Esophagus muscularis mucosa (tissue), 4 donors: ENCODE measurements at places on chromosomes 7 and 10. TPM values are rescaled to one million over a fixed set of nuclear protein-coding genes. Genes with fewer than 3 reads are reported as not detected.

NDUFA5 gene
- total RNA-seq = 88.5 TPM

GRCh38 chr10:80372675-80373074, 16.1 kb downstream of the DYDC2 start:
- H3K27me3 ChIP-seq = no peaks in the 10 kb centered on the region
- DNase-seq = peak; percentile 21
- H3K27ac ChIP-seq = no peak overlapping the region
- H3K4me3 ChIP-seq = no peak overlapping the region
- H3K4me1 ChIP-seq = no peaks in the 10 kb centered on the region

GRCh38 chr7:44222776-44223261, 22.0 kb downstream of the YKT6 start:
- H3K4me3 ChIP-seq = no peak overlapping the region
- H3K27me3 ChIP-seq = peaks cover 9% of the 10 kb centered on the region
- no peak overlapping the region for H3K27ac ChIP-seq
- H3K4me1 ChIP-seq = no peaks in the 10 kb centered on the region
- no peak for DNase-seq
- no peaks in the 10 kb centered on the region for H3K36me3 ChIP-seq

DNA sequence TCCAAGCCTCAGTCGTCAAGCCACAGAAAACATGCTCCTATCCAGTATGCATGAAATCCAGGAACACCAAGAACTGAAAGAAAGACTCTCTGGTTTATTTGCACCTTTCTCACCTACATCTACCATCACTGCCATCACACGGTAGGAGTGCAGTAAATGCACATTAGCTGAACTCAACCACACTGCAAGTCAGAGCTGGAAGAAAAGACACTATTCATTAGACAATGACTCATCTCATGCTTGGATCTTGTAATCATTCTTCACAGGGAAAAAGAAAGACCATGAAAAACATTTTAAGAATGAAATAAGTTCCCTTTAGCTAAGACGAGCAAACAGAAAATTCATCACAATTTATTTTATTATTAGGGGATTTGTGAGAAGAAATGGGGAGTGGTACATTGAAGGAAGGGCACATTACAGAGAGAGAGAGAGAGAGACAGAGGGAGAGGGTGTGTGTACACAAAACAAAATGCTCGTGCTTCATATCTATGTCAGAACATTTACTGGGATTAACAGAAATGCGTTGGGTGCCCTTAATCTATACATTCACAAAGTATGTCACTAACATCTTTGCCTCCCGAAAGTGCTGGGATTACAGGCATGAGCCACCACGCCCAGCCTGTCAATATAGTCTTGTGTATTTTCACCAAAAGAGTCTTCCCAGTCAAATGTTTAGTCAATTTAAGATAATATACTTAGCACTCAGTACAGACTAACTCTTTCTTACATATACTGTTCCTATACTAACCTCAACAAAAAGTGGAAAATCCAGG, 324.9 kb downstream of the PARD3 start:
- no peaks in the 10 kb centered on the region for H3K27me3 ChIP-seq
- H3K36me3 ChIP-seq = no peaks in the 10 kb centered on the region
- H3K4me1 ChIP-seq = no peaks in the 10 kb centered on the region
- no peak overlapping the region for H3K4me3 ChIP-seq
- peak; percentile 66 for DNase-seq

DNA sequence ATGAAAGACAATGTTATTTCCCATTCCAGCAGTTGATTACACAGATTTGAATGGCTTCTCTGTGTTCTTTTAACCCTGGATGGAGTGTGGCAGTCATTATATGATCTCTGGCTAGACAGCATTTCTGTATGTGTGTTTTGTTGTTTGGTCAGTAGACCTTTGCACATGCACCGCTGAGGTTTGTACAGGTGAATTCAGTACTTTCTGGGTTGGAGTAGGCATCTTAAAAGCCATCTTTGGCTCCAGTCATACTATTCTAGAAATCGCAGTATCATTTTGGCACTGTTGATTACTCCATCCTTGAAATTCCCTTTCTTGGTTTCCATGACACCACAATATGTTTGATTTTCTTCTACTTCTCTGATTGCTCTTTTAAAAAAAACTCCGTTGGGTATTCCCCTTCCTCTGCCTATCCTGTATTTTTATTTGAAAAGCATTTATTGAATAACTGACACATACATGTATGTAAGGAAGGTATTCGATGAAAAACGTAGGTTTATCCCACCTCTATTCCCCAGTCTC, 29.9 kb downstream of the TAS2R41 start:
- no peak overlapping the region for H3K27ac ChIP-seq
- DNase-seq = no peak
- peaks cover 17% of the 10 kb centered on the region for H3K4me1 ChIP-seq
- H3K4me3 ChIP-seq = no peak overlapping the region

GRCh38 chr10:21424459-21424861, 101.0 kb downstream of the SKIDA1 start:
- H3K36me3 ChIP-seq = no peaks in the 10 kb centered on the region
- no peaks in the 10 kb centered on the region for H3K4me1 ChIP-seq
- DNase-seq = no peak

DNA sequence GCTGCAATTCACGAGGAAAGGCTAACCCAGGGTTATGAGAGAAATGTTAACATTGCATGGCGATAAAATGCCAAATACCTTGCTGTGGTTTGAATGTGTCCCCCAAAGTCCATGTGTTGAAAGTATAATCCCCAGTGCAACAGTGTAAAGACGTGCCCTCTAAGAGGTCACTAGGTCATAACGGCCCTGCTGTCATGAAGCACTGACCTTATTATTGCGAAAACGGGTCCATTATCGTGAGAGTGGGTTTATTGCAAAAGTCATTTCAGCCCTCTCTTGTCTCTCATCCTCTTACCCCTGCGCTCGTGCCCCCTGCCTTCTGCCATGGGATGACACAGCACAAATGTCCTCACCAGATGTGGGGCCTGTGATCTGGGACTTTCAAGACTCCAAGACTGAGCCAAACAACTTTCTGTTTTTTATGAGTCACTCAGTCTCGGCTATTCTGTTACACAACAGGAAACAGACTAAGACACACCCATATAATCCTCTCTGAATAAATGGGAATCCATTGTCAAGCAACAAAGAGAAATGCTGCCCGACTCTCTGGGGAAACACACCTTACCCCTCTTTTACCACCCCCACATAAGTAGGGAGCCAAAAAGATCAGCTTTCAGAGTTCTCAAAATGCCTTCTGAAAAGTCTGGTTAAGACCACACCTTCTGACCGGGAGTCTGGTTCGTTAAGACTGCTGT, 73.1 kb upstream of the UCN3 start:
- peak; percentile 92 for DNase-seq
- no peaks in the 10 kb centered on the region for H3K36me3 ChIP-seq
- no peak overlapping the region for H3K4me3 ChIP-seq
- no peaks in the 10 kb centered on the region for H3K27me3 ChIP-seq

GRCh38 chr7:867001-867405, 9.4 kb upstream of the GET4 start:
- H3K27ac ChIP-seq = peak overlapping the region; percentile 94
- peaks cover 27% of the 10 kb centered on the region for H3K4me1 ChIP-seq
- H3K36me3 ChIP-seq = peaks cover 82% of the 10 kb centered on the region
- H3K27me3 ChIP-seq = no peaks in the 10 kb centered on the region
- peak; percentile 94 for DNase-seq

GRCh38 chr7:45147858-45148652, 9.5 kb upstream of the RAMP3 start:
- no peaks in the 10 kb centered on the region for H3K36me3 ChIP-seq

DNA sequence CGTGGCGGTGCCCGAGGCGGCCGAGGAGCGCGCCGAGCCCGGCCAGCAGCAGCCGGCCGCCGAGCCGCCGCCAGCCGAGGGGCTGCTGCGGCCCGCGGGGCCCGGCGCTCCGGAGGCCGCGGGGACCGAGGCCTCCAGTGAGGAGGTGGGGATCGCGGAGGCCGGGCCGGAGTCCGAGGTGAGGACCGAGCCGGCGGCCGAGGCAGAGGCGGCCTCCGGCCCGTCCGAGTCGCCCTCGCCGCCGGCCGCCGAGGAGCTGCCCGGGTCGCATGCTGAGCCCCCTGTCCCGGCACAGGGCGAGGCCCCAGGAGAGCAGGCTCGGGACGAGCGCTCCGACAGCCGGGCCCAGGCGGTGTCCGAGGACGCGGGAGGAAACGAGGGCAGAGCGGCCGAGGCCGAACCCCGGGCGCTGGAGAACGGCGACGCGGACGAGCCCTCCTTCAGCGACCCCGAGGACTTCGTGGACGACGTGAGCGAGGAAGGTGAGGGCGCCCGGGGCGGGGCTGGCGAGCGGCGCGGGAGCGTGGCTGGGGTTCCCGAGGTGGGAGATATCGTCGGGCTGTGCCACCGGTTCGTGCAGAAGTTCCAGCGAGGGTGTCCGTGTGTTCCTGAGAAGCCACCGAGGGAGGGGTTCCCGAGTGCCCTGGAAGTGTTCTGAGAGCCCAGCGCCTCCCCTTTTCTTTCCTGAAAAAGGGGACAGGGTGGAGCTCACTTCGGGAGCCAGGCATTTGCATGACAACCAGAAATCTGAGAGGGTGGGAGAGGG, 495 bp downstream of the EIF3B start:
- peak overlapping the region; percentile 97 for H3K27ac ChIP-seq
- H3K27me3 ChIP-seq = no peaks in the 10 kb centered on the region
- H3K4me3 ChIP-seq = peak overlapping the region; percentile 100
- H3K4me1 ChIP-seq = peaks cover 33% of the 10 kb centered on the region
- no peak for DNase-seq
- no peaks in the 10 kb centered on the region for H3K36me3 ChIP-seq

GRCh38 chr7:143003393-143004051, 23.4 kb downstream of the OR9A2 start:
- no peak for DNase-seq
- H3K4me3 ChIP-seq = peak overlapping the region; percentile 15
- H3K36me3 ChIP-seq = no peaks in the 10 kb centered on the region
- no peak overlapping the region for H3K27ac ChIP-seq

- no peaks in the 10 kb centered on the region for H3K27me3 ChIP-seq
- H3K4me3 ChIP-seq = no peak overlapping the region
- H3K4me1 ChIP-seq = peaks cover 11% of the 10 kb centered on the region
These were observed 956.5 kb downstream of the KCNMA1 start for GRCh38 chr10:76681153-76681552.

FAM180A gene
- total RNA-seq = 2.1 TPM

- H3K4me3 ChIP-seq = no peak overlapping the region
- peaks cover 31% of the 10 kb centered on the region for H3K4me1 ChIP-seq
- DNase-seq = no peak
- H3K27me3 ChIP-seq = no peaks in the 10 kb centered on the region
These were observed 3.1 kb upstream of the CPA1 start for GRCh38 chr7:130377178-130377577.

- H3K36me3 ChIP-seq = no peaks in the 10 kb centered on the region
- H3K4me1 ChIP-seq = peaks cover 60% of the 10 kb centered on the region
- H3K27ac ChIP-seq = peak overlapping the region; percentile 95
- peak overlapping the region; percentile 70 for H3K4me3 ChIP-seq
- DNase-seq = no peak
- H3K27me3 ChIP-seq = no peaks in the 10 kb centered on the region
These were observed 561 bp downstream of the FGFR2 start for GRCh38 chr10:121597504-121598262.

- DNase-seq = no peak
- H3K4me1 ChIP-seq = peaks cover 49% of the 10 kb centered on the region
- H3K27me3 ChIP-seq = no peaks in the 10 kb centered on the region
- no peaks in the 10 kb centered on the region for H3K36me3 ChIP-seq
These were observed 27.1 kb upstream of the KLF6 start for GRCh38 chr10:3812141-3812540.

ODAD2 gene
- 0.39 TPM for total RNA-seq

AKR1C3 gene
- 12.1 TPM for total RNA-seq

TSPAN12 gene
- total RNA-seq = 6.5 TPM

GCK gene
- total RNA-seq = 1.2 TPM

DLX5 gene
- total RNA-seq = not detected

TDRD1 gene
- total RNA-seq = 0.13 TPM

CD36 gene
- total RNA-seq = 91.6 TPM

OR6V1 gene
- total RNA-seq = not detected

- H3K27me3 ChIP-seq = no peaks in the 10 kb centered on the region
- no peak for DNase-seq
- H3K27ac ChIP-seq = peak overlapping the region; percentile 45
- H3K36me3 ChIP-seq = no peaks in the 10 kb centered on the region
These were observed 1.4 kb upstream of the AKR1B15 start for GRCh38 chr7:134547397-134548054.

GRCh38 chr10:22621726-22622125, 92.7 kb downstream of the PIP4K2A start:
- peaks cover 81% of the 10 kb centered on the region for H3K4me1 ChIP-seq
- no peak overlapping the region for H3K4me3 ChIP-seq
- no peak for DNase-seq
- no peaks in the 10 kb centered on the region for H3K36me3 ChIP-seq

DNA sequence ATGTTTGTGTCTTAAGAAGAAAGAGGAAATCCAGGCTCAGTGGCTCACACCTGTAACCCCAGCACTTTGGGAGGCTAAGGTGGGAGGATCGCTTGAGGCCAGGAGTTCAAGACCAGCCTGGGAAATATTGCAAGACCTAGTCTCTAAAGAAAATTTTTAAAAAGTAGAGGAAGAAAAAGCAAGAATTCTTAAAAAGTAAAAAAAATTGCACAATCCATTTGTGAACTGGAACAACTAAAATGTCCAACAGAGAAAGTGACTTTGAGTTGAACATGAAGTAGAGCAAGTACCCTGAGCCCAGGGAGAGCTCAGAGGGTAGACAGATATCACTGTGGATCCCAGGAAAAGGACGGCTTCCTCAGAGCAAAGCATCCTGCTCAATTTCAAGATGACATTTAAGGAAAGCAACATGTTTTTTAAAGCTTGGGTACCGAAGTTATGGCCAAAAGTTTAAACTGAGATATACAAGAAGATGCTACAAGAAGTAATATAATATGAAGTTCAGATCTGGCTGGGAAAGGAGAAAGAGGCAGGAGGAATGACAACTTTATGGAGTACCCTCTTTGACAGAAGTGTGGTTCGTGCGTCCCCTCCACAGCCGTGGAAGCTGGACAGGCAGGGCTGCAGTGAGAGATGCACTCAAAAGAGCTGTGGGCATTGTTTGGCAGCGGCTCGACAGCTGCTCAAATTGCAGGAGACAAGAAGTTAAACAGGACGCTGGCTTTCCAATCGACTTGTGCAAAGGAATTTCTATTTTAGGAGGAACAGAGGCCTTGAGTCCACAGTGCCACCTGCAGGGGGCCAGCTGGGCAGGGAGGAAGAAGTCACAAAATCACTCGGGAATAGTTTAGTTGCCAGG, 201.3 kb downstream of the JCAD start:
- H3K36me3 ChIP-seq = no peaks in the 10 kb centered on the region
- no peak overlapping the region for H3K4me3 ChIP-seq
- H3K27ac ChIP-seq = peak overlapping the region; percentile 73
- no peak for DNase-seq
- H3K27me3 ChIP-seq = no peaks in the 10 kb centered on the region
- peaks cover 6% of the 10 kb centered on the region for H3K4me1 ChIP-seq

- no peaks in the 10 kb centered on the region for H3K27me3 ChIP-seq
- DNase-seq = no peak
- peak overlapping the region; percentile 30 for H3K4me3 ChIP-seq
- no peaks in the 10 kb centered on the region for H3K36me3 ChIP-seq
- peaks cover 6% of the 10 kb centered on the region for H3K4me1 ChIP-seq
These were observed 227.4 kb upstream of the KAT6B start for GRCh38 chr10:74598891-74599566.

CALHM3 gene
- total RNA-seq = not detected
